Caco-2 (cell line): ENCODE measurements at places on chromosomes 1 and 21.

GRCh38 chr1:7343882-7344281, 427.2 kb upstream of the VAMP3 start:
- no peak for DNase-seq

DNA sequence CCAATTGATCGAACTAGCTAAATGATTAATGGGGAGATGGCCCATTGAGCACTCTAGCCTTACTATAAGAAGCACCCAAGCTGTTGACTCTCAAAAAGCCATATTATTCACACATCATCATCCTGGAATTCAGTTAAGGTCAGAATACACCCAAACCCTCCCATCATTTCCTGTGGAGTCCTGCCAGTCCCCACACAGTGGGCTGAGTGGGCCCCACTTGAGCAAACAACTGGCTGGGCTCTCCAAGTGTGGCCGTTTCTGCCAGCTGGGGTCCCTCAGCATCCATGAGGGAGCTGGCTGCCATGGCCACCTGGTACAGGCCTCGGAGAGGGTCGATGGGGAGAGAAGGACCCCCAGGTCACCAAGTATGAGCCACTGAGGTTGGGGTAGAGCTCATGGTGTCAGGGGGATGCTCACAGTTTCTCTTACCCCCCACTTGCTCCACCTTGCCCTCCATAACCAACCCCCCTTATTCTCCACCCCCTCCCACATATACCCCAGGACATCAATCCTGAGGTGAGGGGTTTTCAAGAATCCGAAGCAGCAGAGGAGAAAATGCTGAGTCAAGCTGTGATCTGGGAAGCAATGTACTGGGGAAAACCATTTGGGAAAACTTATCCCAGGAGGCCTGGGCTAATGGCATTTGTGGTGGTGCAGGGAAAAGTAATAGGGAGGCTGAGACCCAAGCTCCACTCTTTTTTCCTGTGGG, 60.3 kb downstream of the UBE2T start:
- peak; percentile 17 for DNase-seq

DNA sequence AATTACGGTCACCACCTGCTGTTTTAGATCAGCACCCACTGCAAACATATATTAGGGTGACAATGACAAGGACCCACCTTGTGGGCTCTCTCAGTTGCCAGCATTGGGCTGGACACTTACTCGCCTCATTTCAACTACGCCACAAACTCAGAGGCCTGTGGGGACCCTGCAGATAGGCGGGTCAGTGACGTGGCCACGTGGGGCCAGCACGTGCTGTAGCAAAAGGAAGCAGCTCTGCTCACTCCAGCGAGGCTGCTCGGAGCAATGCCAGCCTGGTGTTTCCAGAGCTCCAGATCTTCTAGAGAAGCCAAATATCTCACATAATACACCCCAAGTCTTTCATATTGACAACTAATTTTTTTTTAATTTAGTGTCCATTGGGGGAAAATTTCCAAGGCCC, 76.7 kb upstream of the TMEM51 start:
- DNase-seq: no peak

DNA sequence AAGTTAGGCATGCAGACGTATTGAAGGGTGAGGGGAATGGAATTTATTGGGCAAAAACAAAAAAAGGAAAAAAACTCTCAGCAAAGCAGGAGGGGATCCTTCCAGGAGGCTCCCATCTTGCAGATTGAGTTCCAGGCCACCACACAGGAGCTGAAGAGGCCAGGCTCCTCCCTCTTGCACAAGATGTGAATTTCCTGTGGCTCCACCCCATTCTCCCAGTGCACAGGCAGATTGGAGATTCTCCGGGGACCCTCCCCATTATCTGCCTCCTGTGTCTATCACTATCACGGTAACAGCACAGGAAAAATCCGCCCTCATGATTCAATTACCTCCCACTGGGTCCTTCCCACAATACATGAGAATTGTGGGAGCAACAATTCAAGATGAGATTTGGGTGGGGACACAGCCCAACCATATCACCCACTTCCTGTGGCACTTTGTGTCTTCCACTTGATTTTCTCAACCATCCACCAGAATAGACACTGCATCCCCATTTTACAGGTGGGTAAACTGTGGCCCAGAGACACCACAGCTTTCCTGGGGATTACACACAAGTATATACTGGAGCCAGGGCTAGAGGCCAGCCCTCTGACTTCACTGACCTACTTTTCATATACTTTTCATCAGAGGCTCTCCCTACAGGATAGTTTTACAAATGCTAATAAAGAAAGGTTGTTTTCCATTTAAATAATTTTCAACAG, 18.9 kb upstream of the COL6A1 start:
- no peak for DNase-seq

DNA sequence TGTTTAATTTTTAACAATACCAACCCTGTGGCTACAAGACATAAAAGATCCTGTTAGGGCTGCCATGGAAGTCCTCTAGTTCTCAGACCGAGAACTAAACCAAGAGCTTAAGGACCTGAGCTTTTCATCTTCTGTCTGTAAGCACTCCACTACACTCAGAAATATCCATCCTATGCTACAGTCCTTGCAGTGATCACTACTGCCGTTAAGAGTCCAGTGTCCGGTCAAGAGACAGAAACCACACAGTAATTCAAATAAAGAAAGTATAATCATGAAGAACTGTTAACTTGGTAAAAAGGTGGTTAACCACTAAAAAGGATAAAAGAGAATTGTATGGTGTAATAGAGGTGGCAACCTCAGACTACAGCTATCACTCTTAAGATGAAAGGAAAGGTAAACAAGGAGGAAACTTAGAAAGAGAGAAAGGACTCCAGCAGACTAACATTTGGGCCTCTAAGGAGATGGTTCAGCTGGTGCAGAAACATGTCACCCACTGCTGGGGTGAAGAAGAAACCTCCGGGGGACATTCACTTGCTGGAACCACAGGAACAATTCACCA, 22.1 kb upstream of the PRDX6 start:
- no peak for DNase-seq

DNA sequence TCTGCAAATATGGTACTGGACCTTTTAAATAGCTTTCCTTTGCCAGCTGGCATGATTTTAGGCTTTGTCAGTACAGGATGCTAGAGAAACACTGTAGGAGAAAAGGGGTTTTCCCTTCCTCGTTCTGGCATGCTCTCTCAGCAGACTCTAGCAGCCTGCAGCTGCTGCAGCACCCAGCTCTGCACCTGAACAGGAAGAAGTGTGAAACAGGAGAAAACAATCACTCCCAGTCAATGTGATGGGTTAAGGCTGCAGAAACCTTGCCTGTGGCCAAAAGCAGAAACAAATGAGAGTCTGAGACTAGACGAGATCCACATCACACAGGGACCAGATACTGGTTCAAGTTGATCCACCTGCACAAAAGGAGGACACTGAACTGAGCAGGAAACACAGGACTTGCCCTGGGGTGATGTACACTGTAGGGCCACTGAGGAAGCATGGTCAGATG, 21.2 kb downstream of the OVGP1 start:
- no peak for DNase-seq

DNA sequence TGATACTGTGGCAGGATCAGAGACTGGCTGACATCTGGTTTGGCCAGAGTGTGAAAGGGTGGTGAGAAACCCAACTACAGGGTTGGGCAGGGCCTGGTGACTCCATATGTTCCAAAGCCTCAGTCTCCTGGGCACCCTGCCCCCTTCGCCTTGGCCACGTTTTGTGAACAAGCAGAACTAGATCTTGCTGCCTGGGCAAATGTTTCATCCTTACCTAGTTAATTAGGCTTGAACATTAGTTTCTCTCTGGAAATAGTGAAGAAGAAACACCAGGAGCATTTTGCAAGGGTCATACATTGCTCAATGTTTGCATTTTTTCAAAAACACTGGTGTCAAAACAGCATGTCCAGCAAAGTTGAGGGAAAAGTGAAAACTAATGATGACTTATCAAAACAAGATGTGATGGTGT, 60.5 kb downstream of the MAP3K7CL start:
- DNase-seq: no peak

DNA sequence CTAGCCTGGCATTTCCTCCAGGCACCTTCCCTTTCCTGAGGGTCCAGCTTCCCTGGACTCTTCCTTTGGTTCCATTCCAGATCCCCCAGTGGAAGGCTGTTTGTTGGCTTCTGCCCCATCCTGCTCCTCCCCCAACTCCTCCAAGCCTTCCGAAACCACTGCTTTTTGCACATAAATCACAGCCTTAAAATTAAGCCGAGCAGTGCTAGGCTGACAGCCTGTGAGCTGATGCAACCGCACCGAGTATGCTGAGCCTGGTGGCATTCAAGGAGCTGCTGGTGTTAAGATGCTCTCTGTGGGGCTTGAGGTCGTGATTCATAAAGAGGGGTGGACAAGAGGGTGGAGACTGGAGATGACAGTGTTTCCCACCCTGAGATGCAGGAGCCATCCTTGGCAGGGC, 266.6 kb upstream of the C1orf174 start:
- DNase-seq: no peak

DNA sequence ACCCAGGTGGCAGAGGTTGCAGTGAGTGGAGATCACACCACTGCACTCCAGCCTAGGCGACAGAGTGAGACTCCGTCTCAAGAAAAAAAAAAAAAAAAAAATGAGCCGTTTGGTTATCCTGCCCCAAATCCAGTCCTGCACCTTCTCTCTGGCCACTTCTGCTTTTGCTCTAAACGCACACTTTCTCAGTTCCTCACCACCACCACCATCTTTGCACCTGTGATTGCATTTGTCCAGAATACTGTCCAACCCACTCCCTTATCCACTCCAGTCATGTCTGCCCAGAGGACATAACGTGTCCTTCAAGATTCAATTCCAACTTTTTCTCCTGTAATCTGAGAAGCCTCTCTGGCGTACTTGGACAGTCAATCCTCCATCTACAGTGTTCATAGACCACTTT, 2.2 kb upstream of the NEK2 start:
- no peak for DNase-seq

- DNase-seq: no peak
Observed at GRCh38 chr21:39115576-39116235, 67.5 kb downstream of the PSMG1 start.

DNA sequence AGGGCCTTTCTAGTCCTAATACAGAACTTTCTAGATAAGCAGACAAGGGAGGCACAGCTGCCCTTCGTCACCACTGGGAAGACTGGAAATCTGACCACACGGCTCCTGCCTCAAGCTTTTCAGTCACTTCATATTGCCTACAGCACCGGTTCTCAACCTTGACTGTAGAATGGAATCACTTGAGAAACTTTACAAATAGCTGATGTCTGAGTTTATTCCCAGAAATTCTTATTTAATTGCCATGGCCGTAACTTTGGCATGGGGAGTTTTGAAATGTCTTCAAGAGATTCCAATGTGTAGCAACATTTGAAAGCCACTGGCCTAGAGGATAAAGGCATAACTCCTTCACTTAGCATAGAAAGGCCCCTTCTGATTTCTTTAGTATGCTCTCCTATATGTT, 42.4 kb upstream of the STMN1 start:
- DNase-seq: no peak

DNA sequence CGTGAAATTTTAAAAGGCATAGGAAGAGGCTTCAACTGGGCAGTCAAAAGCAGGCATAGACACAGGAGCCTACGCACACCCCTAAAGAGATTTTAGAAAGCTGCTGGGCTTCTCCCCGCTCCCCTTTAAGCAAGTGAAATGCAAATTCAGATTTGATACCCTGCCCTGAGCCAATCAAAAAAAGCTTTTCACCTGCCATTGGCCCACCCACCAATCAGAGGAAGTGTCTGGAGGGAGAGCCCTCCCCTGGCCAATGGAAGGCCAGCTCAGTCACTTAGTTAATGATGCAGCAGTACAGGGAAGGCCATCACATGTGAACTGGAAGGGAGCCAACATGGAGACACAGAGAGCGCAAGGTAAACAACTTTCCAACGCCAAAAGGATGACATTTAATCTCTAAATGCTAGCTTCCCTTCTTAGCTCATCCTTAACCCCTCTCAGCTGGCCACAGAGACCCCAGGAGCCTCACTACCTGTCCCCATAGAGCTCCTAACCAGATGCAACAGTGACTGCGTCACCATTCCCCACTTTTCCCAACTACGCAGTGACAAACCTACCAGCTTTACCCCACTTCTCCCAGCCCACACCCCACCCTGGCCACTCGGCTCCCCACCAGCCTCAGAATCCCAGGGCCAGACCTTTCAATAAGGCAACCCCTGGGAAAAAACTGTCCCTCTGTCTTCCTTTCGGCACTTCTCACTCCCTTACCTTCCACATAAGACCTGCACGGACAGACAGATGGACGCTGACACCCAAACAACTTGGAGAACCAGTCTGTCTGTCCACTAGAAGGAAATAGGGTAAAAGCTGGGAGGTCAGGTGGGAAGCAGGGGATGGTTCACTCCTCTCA, 71.0 kb downstream of the CD46 start:
- peak; percentile 59 for DNase-seq

DNA sequence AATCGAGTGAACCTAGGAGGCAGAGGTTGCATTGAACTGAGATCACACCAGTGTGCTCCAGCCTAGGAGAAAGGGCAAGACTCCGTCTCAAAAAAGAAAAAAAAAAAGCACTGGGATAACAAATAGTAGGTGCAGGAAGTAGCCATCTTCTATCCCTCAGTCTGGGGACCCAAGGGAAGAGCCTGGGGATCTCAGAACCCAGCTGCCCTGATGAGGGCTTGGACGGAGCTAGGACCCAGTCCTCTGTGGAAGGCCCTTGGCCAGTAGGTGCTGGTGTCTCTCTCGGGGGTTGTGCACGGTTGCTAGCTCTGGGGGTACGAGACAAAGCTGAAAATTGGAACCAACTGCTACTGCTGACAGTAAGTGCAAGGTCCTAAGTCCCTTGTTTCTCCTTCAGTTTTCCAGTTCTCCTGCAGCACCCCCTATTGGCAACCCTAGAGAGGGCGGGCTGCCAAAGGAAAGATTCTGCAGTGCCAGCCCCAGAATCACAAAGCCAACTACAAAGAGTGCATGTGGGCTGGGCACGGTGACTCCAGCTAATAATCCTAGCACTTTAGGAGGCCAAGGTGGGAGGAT, 57.6 kb upstream of the KIF1B start:
- no peak for DNase-seq

DNA sequence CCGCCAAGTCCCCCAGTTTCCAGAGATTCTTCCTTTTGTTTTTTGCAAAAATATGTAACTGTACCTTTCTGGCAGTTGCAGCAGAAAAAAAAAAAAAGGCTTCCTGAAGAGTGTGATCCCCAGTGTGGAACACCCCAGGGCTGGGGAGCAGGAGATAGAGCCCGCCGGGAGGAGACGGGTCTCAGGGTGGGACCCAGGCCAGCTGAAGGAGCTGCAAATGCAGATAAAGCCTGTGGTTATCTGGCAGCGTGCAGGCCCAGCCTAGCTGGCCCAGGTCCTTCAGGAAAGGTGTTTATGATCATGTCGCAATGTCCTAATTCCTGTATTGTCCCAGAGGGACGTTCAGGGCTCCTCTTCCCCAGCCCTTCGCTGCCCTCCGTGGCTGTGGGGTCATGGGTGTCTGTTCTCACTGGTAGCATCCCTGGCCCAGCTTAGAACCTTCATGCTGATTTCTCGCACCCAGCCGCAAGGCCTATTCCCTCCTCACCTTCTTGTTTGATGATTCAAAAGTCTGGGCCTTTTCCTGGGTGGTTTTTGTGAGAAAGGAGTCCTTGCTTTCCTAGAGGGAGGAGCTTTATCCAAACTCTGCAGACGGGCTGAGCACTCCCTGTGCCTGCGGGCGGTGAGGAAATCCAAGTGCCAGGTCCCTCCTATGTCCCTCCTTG, 26.2 kb downstream of the RNF187 start:
- no peak for DNase-seq

- no peak for DNase-seq
Observed at GRCh38 chr1:143699731-143700130, 272.1 kb downstream of the FAM72C start.
